ENCODE measurements at places on chromosomes 16 and 17. TPM values are rescaled to one million over a fixed set of nuclear protein-coding genes. Genes with fewer than 3 reads are reported as not detected.

NPIPB9 gene
- total RNA-seq = 1.8 TPM

P3H4 gene
- 32.2 TPM for total RNA-seq

EFNB3 gene
- 1.2 TPM for total RNA-seq

SCGB1C2 gene
- total RNA-seq = not detected

TMEM94 gene
- total RNA-seq = 47.1 TPM

C16orf92 gene
- total RNA-seq = not detected

SECTM1 gene
- 2.5 TPM for total RNA-seq

KCNAB3 gene
- total RNA-seq = 2.0 TPM

HOXB9 gene
- 7.5 TPM for total RNA-seq

MEOX1 gene
- total RNA-seq = not detected

USP43 gene
- 3.5 TPM for total RNA-seq

APOH gene
- total RNA-seq = 6.7 TPM

SPATA32 gene
- 0.14 TPM for total RNA-seq

CBX2 gene
- total RNA-seq = 11.9 TPM

CLDN9 gene
- total RNA-seq = 0.43 TPM

MYADML2 gene
- not detected for total RNA-seq

IL21R gene
- total RNA-seq = 0.02 TPM

GALR2 gene
- total RNA-seq = 1.7 TPM

NOG gene
- total RNA-seq = 0.85 TPM

DHX58 gene
- total RNA-seq = 0.52 TPM

CA5A gene
- not detected for total RNA-seq

MEIOC gene
- 1.8 TPM for total RNA-seq

ADAM11 gene
- 2.2 TPM for total RNA-seq

GLIS2 gene
- 24.1 TPM for total RNA-seq

SYNGR3 gene
- 7.4 TPM for total RNA-seq

All from A549 treated with dexamethasone at 1 μM for 4 hours (cell line).